Left hindlimb (tissue), 1 donor: ENCODE measurements at places on chromosomes 7 and 10.

GRCh38 chr10:110834629-110835301 is 37.0 kb upstream of the PDCD4 start:
- DNase-seq = peak; percentile 67

DNA sequence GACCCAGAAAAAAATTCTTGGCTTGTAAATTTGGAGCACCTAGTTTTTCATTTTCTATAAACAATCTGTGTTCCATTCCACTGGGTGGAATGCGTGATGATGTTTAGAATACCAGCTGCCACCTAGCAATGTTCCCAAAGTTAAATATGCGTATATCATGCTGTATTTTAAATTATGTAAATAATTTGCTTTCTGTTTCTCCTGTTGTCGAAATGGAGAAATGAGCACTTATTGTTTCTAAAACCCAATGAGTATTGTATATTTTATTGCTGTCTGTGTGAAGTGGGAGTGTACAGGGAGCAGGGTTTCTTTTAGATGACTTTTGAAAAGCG is 49.4 kb upstream of the CELF2 start:
- no peak for DNase-seq

- DNase-seq = no peak
Measured at GRCh38 chr7:79702116-79702515, 248.6 kb upstream of the MAGI2 start.

DNA sequence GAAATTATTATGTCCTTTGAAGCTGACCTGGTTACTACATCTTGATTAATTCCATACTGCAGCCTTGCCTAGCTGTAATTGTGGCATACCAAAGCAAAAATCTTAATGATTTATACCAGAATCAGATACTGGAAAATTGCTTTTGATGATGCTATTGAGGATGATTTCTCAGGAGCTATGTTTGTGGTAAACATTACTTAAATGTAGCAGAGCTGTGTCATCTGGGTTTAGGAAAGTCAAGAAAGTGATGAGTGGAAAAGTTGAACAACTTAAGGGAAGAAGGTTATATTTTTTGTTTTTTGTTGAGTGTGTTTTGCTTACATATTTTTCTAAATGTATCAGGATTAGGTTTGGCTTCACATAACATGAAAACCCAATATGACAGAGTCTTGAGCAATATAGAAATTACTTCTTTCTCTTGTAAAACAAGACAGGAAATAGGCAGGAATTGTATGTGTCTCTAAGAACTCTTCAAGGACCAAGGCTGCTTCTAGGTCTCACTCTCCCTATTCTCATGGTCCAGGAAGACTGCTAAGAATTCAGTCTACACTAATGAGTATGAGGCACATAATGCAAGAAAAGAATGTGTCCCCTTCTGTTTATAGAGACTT is 87.6 kb upstream of the MTPN start:
- no peak for DNase-seq

- DNase-seq = no peak
Measured at GRCh38 chr7:86149024-86149665, 494.6 kb upstream of the GRM3 start.

- DNase-seq = no peak
Measured at GRCh38 chr10:29501692-29502091, 133.1 kb downstream of the SVIL start.
